ENCODE measurements at places on chromosomes 3 and 15. TPM values are rescaled to one million over a fixed set of nuclear protein-coding genes. Genes with fewer than 3 reads are reported as not detected.

FOXB1 gene
- total RNA-seq, result not detected

SOX14 gene
- not detected for total RNA-seq

LSMEM2 gene
- total RNA-seq, result 0.05 TPM

ILDR1 gene
- not detected for total RNA-seq

CYP1A2 gene
- total RNA-seq, result not detected

AADAC gene
- 22.2 TPM for total RNA-seq

KBTBD13 gene
- not detected for total RNA-seq

TMOD2 gene
- total RNA-seq, result 1.7 TPM

ATP6V1A gene
- 19.6 TPM for total RNA-seq

ISLR2 gene
- total RNA-seq, result 0.13 TPM

BCL2A1 gene
- 18.4 TPM for total RNA-seq

PRTG gene
- 8.2 TPM for total RNA-seq

GXYLT2 gene
- 1.9 TPM for total RNA-seq

CTXND1 gene
- not detected for total RNA-seq

CLDN1 gene
- total RNA-seq, result 33.5 TPM

PTH1R gene
- 0.37 TPM for total RNA-seq

ANKRD28 gene
- 42.9 TPM for total RNA-seq

STRIT1 gene
- not detected for total RNA-seq

CRYGS gene
- total RNA-seq, result 0.49 TPM

CHRFAM7A gene
- 3.8 TPM for total RNA-seq

MIX23 gene
- 52.6 TPM for total RNA-seq

THRB gene
- 0.99 TPM for total RNA-seq

PLIN1 gene
- not detected for total RNA-seq

CCDC80 gene
- 64.6 TPM for total RNA-seq

ZNF148 gene
- 11.4 TPM for total RNA-seq
